ENCODE measurements at places on chromosomes 4 and X. TPM values are rescaled to one million over a fixed set of nuclear protein-coding genes. Genes with fewer than 3 reads are reported as not detected.

DNA sequence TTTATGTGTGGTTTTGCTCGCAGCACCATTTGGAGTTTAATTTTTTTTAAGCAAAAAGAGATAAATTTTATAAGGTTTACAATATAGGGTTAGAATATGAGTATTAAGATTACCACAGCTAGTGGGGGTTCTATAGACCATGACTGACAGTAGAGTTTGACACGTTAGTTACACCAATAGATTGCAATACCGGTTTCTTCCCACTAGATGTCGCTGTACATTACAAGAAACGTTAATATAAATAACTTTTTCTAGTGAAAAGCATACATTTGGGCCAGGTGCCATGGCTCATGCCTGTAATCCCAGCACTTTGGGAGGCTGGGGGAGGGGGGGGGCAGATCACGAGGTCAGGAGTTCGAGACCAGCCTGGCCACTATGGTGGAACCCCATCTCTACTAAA is 433.6 kb downstream of the MAGEB5 start:
- DNase-seq = no peak

Gene MAGEE2
- polyA plus RNA-seq = 0.35 TPM

GRCh38 chr4:1541449-1542225 is 135.4 kb upstream of the NKX1-1 start:
- DNase-seq = no peak

GRCh38 chrX:39298821-39299220 is 497.6 kb downstream of the MID1IP1 start:
- no peak for DNase-seq

- no peak for DNase-seq
Measured at GRCh38 chrX:12950851-12951594, 23.9 kb upstream of the TMSB4X start.

DNA sequence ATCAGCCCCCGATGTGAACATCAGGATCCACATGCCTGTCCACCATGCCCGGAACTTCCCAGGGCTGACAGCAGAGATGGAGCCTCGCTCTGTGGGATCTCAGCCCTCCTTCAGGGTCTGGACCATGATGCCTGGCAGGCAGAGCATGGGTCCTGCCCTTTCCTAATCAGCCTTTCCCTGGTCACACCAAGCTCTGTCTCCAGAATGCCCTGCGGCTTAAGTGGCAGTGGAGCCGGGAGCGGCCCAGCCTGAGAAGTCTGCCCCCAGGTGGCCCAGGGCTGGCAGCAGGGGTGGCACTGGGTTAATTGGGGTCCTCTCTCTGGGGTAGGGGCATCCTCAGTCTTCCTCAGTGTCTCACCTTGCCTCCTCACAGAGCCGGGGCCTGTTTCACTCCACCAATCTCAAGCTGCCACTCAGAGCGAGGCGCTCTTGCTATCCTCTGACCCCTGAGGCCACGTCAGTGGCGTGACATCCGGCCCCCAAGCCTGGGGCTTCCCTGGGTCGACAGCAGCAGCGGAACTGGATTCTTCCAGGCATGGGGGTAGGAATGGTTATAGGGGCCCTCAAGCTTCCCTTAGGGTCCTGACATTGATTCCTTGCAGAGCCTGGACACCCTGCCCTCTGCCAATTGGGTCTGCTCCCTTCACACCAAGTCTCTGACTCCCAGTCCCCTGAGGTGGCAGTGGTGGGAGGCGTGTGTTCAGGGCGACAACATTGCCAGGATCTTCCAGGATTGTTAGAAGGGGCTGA is 20.8 kb upstream of the TMEM185A start:
- no peak for DNase-seq

GRCh38 chrX:106588801-106589200 is 23.0 kb upstream of the RADX start:
- no peak for DNase-seq

GRCh38 chr4:112083587-112084347 is 61.5 kb upstream of the FAM241A start:
- DNase-seq = no peak
